ENCODE measurements at places on chromosomes 16 and 17. TPM values are rescaled to one million over a fixed set of nuclear protein-coding genes. Genes with fewer than 3 reads are reported as not detected.

- H3K27ac ChIP-seq: 0 out of 2 replicates have a peak overlapping the region, but pooled peaks have one; percentile 2
- peaks cover 36% of the 10 kb centered on the region for H3K4me1 ChIP-seq
- H3K36me3 ChIP-seq: 0 out of 2 replicates have a peak, but pooled peaks cover 11% of the 10 kb centered on the region
These were observed 14.7 kb downstream of the CDRT4 start for GRCh38 chr17:15452746-15453145.

DNA sequence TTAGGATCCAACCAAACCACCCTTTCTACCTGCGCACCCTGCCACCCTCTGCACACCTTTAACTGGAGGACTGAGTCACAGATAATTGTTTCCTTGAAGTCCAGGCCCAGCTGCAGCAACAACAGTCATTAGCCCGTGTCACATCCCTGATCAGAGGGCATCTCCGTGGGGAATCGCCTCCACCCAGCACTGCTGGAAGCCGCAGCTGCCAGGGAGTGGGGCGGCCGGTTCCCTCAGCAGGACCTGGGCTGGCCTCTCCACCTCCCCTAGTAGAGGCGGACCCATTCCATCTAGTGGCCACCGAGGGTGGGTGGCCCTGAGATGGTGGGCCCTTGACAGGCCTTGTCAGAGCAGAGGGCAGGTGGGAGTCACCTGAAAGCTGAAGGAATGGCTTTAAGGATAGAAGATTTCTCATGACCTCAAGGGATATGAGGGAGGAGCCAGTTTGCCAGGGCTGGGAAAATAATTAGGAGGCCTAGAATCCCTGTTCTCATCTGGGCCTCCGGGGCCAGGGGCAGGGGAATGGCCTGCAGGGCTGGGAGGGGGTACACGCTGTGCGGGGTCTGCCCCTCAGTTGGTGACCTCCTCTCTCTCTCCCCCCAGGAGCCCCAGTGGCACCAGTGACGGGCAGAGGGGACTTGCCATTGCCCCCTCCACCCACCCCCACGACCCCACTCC, 6.2 kb downstream of the PRSS53 start:
- H3K4me3 ChIP-seq: no peak overlapping the region
- H3K27me3 ChIP-seq: no peaks in the 10 kb centered on the region
- DNase-seq: no peak
- no peaks in the 10 kb centered on the region for H3K4me1 ChIP-seq

GRCh38 chr16:49556606-49557446, 183.2 kb downstream of the C16orf78 start:
- no peak overlapping the region for H3K4me3 ChIP-seq
- H3K4me1 ChIP-seq: no peaks in the 10 kb centered on the region
- no peaks in the 10 kb centered on the region for H3K27me3 ChIP-seq

GRCh38 chr17:65559804-65560627, 1.4 kb downstream of the AXIN2 start:
- H3K27me3 ChIP-seq: no peaks in the 10 kb centered on the region
- peak overlapping the region; percentile 75 for H3K4me3 ChIP-seq
- H3K36me3 ChIP-seq: no peaks in the 10 kb centered on the region
- no peak overlapping the region for H3K27ac ChIP-seq

DNA sequence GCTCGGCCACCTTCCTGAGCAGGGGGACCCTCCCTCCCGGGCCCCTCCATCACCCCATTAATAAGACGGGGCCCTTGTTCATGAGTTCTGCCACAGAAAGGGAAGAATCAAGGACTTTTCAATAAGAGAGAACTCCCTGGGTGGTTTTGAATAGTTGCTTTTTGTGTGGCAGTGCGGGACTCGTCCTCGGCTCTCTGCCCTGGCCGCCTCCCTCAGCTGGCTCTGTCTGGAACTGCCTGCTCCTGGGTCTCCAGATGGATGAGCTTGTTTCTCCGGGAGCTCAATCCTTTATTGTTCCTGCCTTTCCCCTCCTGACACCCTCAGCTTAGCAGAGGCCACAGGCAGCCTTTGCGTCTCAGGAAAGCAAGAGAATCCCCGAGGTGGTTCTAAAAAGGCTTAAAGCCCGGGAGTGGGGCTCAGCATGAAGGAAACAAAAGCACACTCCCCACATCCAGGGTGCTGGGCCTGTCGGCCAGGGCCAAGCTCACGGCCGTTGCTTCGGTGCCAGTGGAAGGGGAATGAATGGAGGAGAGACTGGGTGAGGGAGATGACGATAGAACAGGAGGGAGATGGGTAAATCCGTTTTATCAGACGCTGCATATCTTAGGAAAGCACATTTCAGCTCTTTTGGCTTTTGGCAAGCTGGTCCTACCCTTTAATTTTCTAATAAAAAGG, 60.2 kb downstream of the RAI1 start:
- H3K27ac ChIP-seq: peak overlapping the region; percentile 33
- peaks cover 36% of the 10 kb centered on the region for H3K4me1 ChIP-seq
- H3K27me3 ChIP-seq: no peaks in the 10 kb centered on the region
- no peak overlapping the region for H3K4me3 ChIP-seq
- H3K36me3 ChIP-seq: no peaks in the 10 kb centered on the region

SEPTIN1 gene
- total RNA-seq: not detected
